Suprapubic skin (tissue), 4 donors: ENCODE measurements at places on chromosomes 16 and 17.

- peak; percentile 11 for DNase-seq
Measured at GRCh38 chr16:75572864-75573542, 6.8 kb downstream of the GABARAPL2 start.

DNA sequence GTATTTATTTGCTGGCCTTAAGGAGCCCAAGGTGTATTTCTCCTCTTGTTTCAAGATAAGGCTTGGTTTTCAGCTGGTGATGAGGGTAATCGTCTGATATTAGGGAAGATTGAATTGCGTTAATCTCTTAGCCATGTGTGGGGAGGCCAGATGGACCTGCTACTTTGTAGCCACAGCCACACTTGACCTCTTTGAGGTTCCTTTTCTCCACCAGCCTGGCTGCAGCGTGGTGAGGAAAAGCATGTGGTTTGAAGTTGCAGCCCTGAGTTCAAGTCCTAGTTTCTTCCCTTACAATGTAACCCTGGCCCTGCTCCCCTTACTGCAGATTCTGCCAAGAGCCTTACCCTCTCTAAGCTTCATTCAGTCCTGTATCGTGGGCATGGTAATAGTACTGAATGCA, 3.1 kb downstream of the MINK1 start:
- DNase-seq: no peak

DNA sequence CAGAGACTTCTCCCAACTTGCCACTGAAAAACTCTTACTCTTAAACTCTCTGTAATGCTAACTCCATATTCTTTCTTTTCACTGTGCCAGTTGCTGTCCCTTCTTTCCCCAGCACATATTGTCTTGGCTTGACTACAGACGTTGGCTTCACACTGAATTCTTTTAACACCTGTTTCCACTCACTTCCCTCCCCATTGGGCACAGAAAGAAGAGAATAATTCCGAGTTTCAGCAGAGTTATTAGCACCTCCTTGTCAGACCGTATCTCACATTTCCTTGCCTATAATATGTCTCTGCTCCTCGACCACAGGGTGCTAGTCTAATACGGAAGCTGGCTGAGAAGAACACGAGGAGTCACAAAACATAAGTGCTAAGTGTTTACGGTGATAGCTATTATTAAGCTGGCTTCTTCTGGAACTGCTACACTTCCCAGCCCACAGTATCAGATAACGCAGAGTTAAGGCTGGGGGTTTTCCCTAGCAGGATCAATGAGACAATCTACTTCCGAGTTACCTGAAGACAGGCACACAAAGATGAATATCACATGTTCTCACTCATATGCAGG, 188.5 kb upstream of the CDH8 start:
- DNase-seq: no peak

DNA sequence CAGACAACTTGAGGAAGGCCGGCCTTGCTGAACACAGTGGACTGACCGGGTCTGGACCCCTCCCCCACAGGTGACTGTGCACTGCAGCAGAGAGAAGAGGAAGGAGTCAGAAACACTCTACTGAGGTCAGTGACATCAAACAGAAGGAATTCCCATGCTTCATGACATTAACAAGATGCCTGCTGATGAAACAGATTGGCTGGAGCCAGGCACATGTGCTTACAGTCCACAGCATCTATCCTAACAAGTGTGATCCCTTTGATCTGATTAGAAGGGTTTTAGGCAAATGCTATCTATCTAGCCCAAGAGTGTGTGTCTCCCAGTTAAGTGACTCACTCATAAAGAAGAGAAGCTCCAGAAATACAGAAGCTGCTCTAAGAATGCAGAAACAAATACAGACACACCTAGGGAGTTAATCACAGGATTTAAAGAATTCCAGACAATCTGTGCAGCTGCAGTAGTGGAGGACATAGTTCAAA, 90.2 kb downstream of the SYCE1L start:
- no peak for DNase-seq

DNA sequence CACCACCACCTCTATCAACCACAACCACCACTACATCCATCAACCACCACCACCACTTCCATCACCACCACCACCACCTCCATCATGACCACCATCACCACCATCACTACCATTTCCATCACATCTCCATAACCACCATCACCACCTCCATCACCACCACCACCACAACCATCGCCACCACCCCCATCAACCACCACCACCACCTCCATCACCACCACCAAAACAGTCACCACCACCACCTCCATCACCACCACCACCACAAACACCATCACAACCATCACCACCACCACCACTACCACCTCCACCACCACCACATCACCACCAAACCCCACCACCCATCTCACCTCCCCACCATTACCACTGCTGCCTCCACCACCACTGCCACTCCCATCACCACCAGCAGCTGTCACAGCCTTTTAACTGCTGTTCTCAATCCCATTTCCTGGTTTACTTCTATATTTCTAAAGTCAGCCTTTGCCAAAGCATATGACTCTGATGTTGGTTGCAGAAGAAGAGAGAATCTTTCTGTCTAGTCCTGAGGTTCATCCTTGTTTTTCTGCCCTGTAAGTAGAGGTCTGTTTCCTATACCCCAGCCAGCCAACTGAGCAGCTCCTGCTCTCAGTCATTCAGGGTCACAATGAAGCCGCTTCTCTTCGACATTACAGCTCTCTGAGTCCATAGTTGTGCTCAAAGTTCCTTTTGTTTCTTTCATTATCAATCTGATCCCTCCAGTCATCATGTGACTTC, 14.0 kb downstream of the MARCHF10 start:
- DNase-seq: no peak

- no peak for DNase-seq
Measured at GRCh38 chr17:40433551-40434415, 9.5 kb upstream of the IGFBP4 start.

DNA sequence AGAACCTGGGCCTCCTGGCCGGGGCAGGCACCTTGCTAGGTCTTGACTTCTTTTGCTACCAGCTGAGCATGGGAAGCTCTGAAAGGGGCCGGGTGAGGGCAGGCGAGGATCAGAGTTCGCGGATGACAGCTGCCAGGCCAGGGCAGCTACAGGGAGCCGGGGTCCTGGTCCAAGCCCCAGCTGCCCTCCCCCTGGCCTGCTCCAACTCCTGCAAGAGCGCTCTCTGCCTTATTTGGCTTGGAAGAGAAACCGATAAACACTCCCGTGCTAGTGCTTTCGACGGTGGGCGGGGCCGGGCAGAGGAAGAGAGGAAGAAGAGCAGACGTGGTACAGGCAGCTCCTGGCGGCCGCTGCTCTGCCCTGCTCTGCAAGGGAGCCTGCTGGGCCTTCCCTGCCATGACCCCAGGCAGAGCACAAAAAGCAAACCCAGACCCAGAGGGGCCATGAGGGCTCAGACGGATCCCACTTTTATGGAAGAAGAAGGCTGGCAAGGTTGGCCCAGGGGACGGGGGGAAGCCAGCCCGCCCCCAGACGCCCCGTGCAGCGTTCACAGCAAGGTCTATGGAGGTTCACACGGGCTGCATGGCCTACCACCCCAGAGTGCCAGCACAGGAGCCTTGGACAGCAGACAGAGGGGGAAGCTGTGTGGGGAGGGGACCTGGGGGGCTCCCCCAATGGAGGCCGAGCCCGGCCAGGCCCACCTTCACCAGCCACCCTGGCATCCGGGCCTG, 25.6 kb downstream of the PIEZO1 start:
- DNase-seq: no peak

GRCh38 chr16:63653044-63653839, 1468.6 kb downstream of the CDH11 start:
- no peak for DNase-seq

GRCh38 chr17:80754846-80755245, 210.2 kb downstream of the RPTOR start:
- DNase-seq: no peak

- DNase-seq: no peak
Measured at GRCh38 chr16:3038896-3039295, 2.2 kb upstream of the BICDL2 start.

- no peak for DNase-seq
Measured at GRCh38 chr17:1413281-1413791, 13.3 kb upstream of the YWHAE start.

- DNase-seq: no peak
Measured at GRCh38 chr17:57210224-57210553, 46.1 kb upstream of the MSI2 start.

GRCh38 chr17:52678211-52678610, 519.7 kb upstream of the CA10 start:
- DNase-seq: no peak

DNA sequence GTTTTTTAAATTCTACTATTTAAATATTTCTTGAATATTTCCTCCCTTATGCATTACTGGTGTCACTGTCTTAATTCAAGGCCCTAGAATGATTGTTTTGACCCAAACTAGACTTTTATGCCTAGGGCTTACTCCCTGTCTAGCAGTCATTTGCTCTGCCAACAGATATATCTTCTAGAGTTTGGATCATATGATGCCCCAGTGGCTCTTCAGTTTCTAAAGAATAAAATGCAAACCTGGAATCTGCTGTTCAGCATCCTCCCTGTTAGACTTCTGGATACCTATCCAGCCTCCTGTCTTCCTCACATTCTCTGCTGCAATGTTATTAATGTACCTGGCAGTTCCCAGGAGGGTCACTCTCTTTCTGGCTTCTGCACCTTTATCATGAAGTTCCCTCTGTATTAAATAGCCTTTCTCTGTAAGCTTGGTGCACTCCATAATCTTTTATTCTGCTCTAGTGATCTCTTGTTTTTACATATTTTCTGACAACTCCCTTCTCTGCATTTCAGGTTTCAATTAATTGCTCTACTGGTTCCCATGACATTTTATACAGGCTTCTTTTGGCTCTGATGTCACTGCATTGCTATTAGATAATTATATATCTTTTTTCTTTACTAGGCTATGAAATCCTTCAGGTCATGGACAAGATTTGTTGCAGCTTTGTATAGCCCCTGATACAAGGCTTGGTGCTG, 15.7 kb downstream of the PHKB start:
- DNase-seq: no peak

DNA sequence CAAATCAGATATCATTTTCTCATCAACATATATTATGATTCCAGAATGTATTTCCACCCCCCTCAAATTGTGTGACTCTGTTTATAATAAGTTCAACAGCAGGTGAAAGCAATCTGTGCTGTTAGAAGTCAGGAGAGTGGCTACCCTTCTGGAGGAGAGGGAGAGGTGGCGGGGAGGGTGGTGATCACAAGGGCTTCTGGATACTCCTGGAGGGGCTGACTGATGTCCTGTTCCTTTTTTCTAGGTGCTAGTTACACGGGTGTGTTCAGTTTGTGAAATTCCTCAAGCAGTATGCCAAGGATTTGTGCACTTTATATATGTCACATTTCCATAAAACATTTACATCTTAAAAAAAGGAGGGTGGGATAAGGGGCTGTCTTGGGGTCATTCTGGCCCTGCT, 119.1 kb downstream of the IRF8 start:
- DNase-seq: peak; percentile 44
